GM20000 (cell line): ENCODE measurements at places on chromosomes 1 and 21.

- no peak for DNase-seq
Observed at GRCh38 chr1:151621351-151621750, 9.5 kb downstream of the SNX27 start.

DNA sequence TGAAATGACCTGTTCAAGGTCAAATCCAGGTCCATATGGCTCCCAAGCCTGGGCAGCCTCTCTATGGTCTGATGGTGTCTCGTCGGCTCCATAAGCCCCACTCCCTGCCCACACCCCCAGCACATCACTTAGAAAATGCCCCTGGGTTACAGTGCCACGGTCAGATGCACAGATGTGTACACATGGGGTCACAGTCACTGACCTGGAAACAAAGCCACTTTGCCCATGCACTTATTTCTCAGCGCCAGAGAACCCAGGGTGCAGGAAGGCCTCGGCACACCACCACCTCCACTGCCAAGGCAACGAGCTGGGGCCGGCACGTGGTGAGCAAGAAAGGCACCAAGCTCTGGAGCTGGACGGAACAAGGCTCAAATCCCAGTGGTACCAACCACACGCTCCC, 24.7 kb downstream of the IFFO2 start:
- no peak for DNase-seq

DNA sequence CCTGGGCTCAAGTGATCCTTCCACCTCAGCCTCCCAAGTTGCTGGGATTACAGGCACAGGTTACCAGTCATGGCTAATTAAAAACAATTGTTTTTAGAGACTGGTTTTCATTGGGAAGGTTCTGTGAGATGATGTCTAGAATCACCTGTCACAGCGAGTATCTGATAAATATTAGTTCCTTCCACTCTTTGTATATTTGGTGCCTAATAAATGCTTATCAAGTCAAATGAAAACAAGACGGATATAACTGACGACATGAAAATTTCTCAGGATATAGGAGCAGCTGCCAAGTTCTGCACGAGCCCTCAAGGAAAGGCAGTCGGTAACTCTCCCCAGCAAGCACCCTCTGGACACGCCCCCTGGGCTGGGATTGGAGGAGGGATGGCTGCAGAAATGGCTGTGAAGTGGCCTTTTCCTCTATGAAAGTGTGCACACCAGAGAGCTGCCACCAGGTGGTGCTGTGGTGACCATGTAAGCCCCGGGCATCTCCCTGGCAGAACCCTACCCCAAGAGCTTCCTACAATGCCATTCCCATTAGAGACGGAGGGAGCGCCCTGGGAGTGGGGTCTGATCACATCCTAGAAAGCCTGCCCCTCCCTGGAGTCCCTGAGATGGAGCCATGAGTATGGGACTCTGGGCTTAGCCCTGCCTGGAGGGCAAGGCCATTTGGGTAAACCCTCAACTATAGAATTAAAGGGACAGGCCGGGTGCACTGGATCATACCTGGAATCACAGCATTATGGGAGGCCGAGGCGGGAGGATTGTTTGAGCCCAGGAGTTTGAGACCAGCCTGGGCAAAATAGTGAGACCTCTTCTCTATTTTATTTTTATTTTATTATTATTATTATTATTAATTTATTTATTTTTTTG, 50.9 kb downstream of the HTR6 start:
- peak; percentile 81 for DNase-seq

GRCh38 chr1:30930631-30931173, 22.1 kb upstream of the SDC3 start:
- no peak for DNase-seq

DNA sequence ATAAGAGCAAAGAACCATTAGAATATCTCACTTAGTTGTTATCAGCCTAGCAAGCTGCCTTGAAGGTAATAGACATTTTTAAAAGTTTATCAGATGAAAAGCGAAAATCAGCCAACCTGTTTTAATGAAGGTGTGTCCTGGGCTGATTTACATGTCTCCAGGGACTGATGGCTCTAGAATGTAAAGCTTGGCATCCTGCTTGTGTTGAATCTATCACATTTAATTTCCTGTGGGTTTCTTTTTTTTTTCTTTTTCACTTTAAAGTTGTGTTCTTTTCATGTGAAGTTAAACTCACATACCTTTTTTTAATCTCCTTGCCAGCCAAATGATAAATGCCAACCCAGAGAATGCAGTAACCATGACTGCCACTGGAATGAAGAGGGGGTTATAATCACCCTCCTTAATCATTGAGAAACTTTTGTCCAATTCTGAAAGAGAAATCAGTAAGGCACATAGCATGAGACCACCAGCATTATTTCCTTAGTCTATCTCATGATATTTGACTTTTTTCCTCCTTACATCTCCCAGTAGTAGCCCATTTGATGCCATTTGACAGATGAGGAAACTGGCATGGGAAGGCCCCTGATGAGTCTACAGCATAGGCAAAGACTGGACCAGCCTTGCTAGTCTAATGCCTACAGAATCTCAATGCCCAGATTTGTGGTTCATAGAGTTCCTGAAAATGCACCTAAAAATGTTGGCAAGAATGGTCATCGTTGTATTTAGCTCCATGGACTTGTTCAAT, 10.0 kb downstream of the SELL start:
- no peak for DNase-seq

- peak; percentile 63 for DNase-seq
Observed at GRCh38 chr1:246214708-246215509, 292.2 kb downstream of the SMYD3 start.
